Activated CD8-positive, alpha-beta T cell treated with anti-CD3 and anti-CD28 coated beads, Interleukin-2, amount 10 ng/mL, durations not matched to agents 7 days and 5 days (primary cell): ENCODE measurements at places on chromosomes 1 and 21. TPM values are rescaled to one million over a fixed set of nuclear protein-coding genes. Genes with fewer than 3 reads are reported as not detected.

PYHIN1 gene
- 12.5 TPM for total RNA-seq

- no peaks in the 10 kb centered on the region for H3K27me3 ChIP-seq
- peak overlapping the region; percentile 26 for H3K4me3 ChIP-seq
- peak overlapping the region; percentile 92 for H3K27ac ChIP-seq
Observed at GRCh38 chr1:1144122-1144842, 28.4 kb upstream of the C1orf159 start.

DNA sequence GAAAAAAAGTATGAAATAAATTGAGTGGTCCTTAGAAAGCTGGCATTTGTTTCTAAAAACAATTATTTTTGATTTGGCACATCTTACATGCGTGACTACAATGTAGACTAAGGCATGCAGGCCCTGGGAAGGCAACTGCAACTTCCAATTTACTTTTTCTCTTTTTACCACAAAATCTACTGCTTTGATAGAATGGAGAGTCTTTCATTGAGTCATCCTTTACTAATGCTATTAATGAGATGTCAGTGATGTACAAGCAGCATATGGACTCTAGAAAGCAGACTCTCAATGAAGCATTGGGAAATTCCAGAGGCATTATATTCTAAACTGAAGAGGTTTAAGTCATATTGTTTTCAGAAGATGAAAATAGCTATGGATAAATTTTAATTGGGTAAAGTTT lies 29.6 kb upstream of the PRRX1 start:
- H3K36me3 ChIP-seq, result no peaks in the 10 kb centered on the region
- H3K27me3 ChIP-seq, result no peaks in the 10 kb centered on the region
- DNase-seq, result no peak
- H3K27ac ChIP-seq, result no peak overlapping the region

- no peak overlapping the region for H3K4me3 ChIP-seq
- peaks cover 33% of the 10 kb centered on the region for H3K4me1 ChIP-seq
- peaks cover 60% of the 10 kb centered on the region for H3K36me3 ChIP-seq
Observed at GRCh38 chr1:182889997-182890396, 50.9 kb downstream of the DHX9 start.

DNA sequence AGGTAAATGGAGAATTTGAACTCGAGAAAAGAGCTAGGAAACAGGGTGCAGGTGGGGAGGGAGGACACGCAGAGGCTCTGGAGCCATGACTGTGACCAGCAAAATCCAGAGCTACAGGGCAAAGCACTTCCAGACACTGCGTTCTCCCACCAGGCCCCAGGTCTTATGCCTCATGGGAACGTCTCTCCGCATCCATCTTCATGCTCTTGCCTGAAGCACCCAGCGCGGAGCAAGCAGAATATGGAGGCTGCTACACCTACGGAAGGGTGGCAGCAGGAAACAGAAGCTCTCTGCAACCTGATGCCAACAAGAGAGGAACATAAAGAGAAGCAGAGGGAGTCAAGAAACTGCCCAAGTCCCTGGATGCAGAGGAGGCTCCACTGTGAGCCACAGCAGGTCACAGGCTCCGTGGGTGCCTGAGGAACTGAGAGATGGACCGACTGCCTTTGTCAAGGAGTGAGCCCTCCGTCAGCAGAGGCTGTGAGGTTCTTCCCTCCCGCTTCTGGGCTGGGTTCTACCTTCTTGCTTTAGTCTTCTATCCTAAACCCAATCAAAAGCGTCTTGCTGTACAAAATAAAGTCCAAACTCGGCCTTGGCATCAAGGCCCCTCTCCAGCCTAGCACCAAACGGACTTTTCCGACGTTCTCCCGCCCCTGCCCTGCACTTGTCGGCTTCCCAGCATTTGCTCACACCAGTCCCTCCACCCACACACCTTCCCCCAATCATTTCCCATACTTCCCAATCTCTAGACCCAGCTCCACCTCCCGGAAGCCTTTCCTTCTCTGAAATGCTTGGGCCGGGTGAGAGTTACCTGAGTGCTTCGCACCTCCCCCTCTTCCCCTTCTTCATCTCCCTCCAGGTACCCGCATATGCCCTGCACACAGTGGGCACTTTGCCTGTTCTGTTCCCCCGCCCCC lies 930 bp downstream of the DHCR24 start:
- peak overlapping the region; percentile 92 for H3K4me3 ChIP-seq
- H3K27ac ChIP-seq, result peak overlapping the region; percentile 89
- peaks cover 53% of the 10 kb centered on the region for H3K4me1 ChIP-seq
- H3K36me3 ChIP-seq, result peaks cover 45% of the 10 kb centered on the region

DNA sequence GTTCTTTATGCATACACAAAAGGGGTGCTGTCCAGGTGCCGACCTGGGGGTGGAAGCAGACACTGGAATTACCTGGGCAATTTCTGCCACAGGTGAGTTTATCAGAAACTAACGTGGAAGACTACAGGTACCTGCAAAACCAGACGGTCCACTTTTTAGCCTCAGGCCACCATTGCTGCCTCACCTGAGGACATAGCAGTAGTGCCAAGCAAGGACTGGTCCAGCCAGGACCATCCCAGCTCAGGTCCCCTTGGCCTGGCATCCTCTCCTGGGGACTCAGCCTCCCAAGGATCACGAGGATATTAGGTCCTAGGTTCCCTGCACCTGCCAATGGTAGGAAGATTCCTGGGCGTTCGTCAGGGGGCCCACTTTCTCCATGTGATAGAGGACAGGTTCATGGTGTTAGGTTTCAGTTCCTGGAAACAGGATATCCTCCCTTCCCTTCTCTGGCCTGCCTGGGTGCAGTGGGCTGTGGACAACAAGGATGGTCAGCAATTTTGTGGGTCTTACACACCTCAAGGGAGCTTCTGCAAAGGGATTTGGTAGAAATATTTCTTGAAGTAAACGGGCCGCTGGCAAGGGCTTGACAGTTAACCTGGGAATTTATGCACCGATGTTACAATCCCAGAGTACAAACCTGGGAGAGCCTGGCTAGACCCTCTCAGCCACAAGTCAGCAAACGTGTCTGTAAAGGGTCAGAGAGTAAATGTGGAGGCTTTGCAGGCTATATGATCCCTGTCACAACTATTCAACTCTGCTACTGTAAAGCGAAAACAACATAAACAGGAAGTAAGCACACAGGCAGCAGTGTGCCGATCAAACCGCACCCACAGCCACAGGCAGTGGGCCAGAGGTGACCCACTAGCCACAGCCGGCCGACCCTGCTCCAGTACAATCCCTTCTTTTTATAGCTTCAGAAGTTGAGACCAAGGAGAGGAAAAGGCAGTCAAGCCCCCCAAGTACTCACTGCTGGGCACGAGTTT lies 71.4 kb upstream of the RAB4A start:
- peaks cover 6% of the 10 kb centered on the region for H3K27me3 ChIP-seq
- DNase-seq, result peak; percentile 47
- H3K27ac ChIP-seq, result peak overlapping the region; percentile 36
- peaks cover 16% of the 10 kb centered on the region for H3K4me1 ChIP-seq
- no peak overlapping the region for H3K4me3 ChIP-seq

DNA sequence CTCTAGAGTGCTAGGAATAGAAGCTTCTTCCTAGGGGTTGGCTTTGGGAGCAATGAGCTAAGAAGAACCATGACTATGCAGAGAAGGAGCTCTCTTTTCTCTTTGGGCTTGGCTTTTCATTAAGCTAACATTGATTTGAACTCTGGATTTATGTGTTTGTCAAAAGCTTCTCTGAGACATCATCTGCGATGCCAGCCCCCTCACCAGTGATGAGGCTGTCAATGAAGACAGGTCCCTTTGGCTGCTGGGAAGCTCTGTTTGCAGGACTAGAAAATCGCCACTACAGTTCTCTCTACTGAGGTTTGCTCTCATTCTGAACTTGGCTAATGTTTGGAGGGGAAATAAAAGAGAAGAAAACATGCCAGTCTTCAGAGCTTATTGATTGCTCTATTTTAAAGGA lies 185.0 kb downstream of the PCP4 start:
- H3K27ac ChIP-seq, result no peak overlapping the region
- H3K27me3 ChIP-seq, result no peaks in the 10 kb centered on the region
- no peak overlapping the region for H3K4me3 ChIP-seq
- DNase-seq, result no peak
- H3K4me1 ChIP-seq, result no peaks in the 10 kb centered on the region
- no peaks in the 10 kb centered on the region for H3K36me3 ChIP-seq

GRCh38 chr1:9869831-9870251 lies 40.2 kb downstream of the CTNNBIP1 start:
- H3K27me3 ChIP-seq, result no peaks in the 10 kb centered on the region
- H3K27ac ChIP-seq, result no peak overlapping the region
- no peak overlapping the region for H3K4me3 ChIP-seq
- H3K4me1 ChIP-seq, result peaks cover 15% of the 10 kb centered on the region

DNA sequence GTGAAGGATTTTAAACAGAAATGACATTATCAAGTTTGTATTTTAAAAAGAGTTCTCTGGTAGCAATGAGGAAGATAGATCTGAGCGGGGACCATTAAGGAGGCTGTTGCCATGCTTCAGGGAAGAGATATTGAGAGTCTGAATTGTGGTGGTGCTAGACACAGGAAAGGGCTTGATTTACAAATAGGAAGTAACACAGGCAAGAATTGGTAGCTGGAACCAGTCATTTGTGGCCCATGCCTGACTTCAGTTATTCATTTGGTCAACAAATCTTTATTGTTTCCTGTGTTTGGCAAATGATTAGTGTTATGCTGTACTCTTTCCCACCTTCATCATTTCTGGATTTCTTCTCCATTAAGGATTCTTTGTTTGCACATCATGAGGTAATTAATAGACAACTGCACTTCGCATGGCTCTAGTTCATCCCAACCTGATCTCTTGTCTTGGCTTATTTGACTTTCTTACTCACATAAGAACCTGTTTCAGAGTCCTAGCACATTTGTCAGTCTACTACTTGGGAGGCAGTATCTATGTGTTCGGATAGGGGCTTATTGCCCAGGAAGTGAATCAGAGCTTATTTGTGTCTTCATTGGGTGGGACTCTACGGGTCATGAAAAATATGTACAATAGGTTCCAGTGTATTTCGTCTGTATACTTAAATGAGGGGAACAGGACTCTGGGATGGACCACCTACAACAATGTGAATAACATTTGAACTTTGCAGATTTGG lies 32.3 kb downstream of the EEIG2 start:
- peak overlapping the region; percentile 31 for H3K27ac ChIP-seq
- no peaks in the 10 kb centered on the region for H3K36me3 ChIP-seq
- no peak overlapping the region for H3K4me3 ChIP-seq
- DNase-seq, result no peak
- H3K4me1 ChIP-seq, result peaks cover 24% of the 10 kb centered on the region
- no peaks in the 10 kb centered on the region for H3K27me3 ChIP-seq
